Stimulated activated naive CD4-positive, alpha-beta T cell treated with Interleukin-2 at 50 U/mL for 16 hours (primary cell): ENCODE measurements at places on chromosomes 3 and 15.

DNA sequence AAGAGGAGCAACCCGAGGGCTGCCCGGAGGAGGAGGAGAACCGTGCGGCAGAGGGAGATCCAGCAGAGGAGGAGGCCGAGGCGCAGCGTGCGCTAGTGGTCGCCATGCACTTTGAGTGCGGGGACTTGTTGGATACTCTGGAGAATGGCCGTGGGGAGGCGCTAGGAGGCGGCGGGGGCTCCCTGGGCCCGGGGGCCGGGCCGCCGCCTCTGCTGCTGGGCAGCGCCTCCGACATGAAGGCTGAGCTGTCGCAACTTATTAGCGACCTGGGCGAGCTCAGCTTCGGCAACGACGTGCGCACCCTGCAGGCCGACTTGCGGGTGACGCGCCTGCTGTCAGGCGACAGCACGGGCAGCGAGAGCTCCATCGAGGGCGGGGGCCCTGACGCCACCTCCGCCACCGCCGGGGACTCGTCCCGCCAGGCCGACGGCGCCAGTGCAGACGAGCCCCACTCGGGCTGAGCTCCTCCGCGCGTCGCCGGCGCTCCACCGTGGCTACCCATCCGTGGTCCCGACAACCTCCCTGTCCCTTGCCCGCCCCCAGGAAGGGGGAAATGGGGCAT lies 2.0 kb downstream of the FAM43A start:
- DNase-seq = peak; percentile 69

GRCh38 chr3:170352936-170353335 lies 4.6 kb upstream of the SKIL start:
- DNase-seq = no peak

GRCh38 chr3:197168606-197169005 lies 129.8 kb downstream of the DLG1 start:
- DNase-seq = no peak

- no peak for DNase-seq
Observed at GRCh38 chr3:37465174-37465573, 290.8 kb upstream of the LRRFIP2 start.

GRCh38 chr15:87689716-87690115 lies 566.8 kb downstream of the NTRK3 start:
- DNase-seq = no peak

DNA sequence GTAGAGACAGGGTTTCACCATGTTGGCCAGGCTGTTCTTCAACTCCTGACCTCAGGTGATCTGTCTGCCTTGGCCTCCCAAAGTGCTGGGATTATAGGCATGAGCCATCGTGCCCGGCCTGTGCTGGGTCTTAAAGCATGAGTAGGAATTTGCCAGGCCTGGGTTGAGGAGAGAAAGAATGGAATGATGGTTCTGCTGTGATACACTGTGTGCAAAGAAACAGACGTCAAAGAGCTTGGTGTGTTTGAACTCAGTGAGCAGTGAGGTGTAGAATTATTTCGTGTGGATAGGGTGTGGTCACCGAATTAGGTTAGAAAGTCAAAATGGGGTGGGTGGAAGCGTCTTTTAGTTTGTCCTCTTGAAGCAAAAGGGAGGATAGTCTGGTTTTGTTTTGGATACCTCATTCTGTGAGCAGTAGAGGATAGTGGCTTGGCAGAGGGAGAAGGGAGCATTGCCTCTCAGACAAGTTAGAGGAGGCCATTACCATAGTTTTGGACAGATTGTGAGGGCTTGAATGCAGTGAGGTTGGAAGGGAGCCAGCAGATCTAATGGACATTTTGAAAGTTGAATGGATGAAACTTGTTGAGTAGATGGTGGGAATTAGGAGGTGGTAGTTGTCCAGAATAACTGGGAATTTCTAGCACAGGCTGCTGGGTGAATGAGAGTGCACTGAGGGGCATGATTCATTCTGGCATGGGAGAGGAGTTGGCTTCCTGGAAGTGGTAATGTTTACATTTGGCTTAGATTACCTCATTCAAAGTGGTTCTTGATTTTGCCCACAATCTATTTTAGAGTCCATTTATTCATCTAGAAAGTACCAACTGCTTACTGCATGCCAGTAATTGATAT lies 27.2 kb downstream of the AKAP13 start:
- DNase-seq = peak; percentile 27

- DNase-seq = no peak
Observed at GRCh38 chr3:168425936-168426595, 330.3 kb upstream of the GOLIM4 start.

DNA sequence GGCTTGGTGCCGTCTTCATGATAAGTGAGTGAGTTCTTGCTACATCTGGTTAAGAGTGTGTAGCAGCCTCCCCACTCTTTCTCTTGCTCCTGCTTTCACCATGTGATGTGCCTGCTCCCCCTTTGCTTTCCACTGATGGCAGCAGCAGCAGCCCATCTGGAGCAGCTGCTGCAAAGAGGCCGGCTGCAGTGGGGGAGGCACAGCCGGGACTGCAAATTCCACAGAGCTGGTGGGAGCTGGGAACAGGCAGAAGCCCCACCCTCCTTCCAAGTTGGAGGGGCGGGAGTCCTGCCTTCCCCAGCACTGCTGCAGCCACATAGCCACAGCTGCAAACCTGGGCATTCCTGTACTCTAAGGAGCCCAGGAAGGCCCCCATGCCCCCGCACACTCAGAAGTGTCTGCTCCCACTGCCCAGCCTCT lies 62.8 kb upstream of the IMPG2 start:
- no peak for DNase-seq

DNA sequence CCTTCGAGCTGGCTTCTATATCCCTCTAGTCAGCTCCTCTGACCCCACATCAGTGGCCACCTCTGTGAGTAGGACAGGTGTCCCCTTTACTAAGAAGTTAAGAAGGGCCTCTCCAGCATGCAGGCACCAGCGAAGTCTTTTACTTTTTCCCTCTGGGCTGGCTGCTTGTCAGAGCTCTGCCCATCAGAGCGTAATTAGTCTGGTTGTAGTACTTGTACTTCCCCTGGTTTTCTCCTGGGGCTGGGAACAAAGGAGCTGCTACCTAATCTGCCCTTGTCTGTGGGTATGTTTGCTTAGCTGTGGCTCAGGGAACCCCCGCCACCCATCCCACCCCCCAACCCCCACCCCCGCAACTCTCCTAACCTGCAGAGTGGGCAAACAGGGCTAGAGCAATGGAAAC lies 27.4 kb upstream of the ALPK3 start:
- DNase-seq = no peak

DNA sequence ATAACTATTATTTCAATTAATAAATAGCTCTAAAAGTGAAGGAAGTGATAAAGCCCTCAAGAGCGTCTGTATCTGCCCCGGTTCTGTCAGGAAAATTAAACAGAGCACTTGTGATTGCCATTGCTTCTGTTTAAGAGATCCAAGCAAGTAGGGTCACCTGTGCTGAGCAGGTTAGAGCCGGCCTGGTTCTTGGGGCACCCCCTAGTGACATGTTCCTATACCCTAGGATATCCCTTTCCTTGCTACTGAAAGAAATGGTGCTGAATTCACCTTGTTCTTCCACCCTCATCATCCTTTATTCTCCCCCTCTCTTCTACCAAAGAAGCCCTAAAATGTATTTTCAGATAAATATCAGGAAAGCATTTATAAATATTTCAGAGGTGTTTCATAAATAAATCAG lies 323.5 kb downstream of the RORA start:
- DNase-seq = peak; percentile 14

GRCh38 chr3:57154470-57155309 lies 10.5 kb downstream of the IL17RD start:
- DNase-seq = no peak

DNA sequence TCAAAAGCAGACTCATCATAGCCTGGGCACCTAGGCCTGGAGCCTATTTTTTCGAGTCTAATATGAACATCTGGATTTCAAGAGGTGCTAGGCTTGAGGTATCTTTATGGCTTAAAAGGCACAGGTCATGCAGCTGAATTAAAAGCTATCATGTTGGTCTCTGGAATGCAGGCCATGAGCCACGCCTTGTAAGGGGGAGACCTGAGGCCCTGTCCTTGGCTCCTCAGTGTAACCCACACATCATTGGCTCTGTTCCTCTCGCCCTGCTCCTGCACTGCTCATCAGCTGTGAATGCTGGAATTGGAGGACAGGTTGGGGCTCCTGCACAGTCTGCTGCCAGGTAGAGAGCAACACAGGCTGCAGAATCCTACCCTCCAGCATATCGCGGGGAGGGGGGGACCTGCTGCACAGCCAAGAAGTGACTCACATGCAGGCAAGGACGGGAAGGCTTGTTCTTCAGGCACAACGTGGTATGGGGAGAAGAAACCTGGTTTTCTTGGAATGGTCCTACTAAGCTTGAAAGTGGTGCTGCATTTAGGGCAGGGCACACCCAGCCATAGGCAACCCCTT lies 146.0 kb downstream of the CHST2 start:
- DNase-seq = no peak

DNA sequence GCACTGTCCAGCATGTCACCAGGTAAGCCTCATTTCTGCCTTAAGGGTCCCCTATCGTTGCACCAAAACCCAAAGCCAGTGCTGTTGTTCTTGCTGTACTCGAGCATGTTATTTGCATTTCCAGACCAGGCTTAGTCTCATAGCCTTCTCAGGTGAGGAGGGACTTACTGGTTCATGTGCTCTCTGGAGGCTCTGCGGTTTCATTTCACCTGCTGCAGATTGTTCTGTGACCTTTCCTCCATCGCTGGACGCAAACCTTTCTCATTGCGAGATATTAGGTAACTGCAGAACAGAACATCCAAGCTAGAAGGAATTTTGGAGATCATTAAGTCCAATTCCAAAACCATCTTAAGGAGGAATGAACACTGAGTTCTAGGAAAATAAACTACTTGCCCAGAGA lies 187.3 kb upstream of the BCL6 start:
- DNase-seq = no peak

GRCh38 chr3:10395671-10396070 lies 74.8 kb upstream of the SEC13 start:
- DNase-seq = no peak

DNA sequence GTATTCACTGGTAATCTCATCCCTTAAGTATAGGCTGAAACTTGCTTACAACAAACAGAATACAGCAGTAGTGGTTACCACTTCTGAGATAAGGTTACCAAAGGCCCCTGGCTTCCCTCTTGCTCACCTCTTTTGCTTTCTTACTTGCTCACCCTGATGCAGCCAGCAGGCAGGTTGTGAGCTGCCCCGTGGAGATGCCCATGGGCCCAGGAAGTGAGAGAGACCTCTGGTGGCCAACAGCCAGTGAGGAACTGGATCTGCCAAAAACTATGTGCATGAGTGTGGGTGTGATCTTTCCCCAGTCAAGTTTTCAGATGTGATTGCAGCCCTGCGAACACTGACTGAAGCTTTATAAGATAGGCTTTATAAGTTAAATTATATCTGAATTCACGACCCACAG lies 48.7 kb downstream of the NMNAT3 start:
- no peak for DNase-seq

DNA sequence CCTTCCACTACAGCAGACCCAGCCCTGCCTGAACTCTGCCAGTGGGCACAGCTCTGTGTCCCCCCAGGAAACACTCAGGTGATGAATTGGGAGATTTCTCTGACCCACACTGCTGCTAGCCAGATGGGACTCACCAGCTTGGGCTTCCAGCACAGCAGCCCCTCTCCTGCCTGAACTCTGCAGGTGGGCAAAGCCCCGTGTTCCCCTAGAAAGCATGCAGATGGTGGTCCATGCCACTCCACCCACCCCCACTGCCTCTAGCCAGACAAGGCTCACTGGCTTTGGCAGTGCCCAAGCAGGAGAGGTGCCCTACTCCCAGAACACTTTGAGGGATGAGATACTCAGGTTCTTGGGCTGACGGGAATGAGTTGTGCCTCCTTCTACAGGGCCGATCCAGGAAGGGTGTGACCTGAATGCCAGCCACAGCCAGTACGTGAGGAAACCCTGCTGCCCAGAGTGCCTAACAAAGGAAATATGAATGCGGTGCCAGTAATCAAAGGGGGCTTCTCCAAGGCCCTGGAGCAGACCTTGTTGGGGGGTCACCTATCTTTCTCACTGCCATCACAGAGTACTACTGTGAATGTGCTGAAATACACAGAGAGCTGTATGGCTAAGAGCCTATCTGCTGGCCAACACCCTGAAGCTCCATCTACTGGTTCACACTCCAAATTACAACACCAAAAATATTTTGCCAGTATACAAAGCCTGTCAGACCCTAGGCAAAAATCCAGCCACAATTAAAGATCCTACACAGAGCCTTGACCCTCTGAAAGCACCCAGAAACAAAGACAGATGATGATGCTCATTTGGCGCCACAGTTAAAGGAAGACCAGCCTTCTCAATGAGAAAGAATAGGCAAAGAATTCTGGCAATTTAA lies 61.9 kb downstream of the BTLA start:
- no peak for DNase-seq

- no peak for DNase-seq
Observed at GRCh38 chr15:50050986-50051743, 67.9 kb downstream of the ATP8B4 start.

DNA sequence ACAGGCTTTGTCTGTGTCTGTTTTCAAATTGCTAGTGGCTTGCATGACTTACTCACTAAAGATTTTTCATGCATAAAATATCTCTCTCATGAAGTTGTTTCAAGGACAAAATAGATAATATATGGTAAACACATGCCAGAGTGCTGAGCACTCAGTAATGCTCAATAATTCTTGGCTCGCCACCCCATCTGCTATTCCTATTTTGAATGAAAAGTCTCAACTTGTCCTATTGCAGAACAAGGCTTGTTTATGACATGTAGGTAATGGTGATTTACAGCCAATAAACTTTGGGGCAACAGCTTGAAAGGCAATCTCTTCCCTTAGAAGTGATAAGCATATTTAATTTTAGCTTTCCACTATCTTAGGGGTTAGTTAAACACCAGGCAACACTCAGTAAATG lies 789.0 kb upstream of the ROBO1 start:
- DNase-seq = no peak

DNA sequence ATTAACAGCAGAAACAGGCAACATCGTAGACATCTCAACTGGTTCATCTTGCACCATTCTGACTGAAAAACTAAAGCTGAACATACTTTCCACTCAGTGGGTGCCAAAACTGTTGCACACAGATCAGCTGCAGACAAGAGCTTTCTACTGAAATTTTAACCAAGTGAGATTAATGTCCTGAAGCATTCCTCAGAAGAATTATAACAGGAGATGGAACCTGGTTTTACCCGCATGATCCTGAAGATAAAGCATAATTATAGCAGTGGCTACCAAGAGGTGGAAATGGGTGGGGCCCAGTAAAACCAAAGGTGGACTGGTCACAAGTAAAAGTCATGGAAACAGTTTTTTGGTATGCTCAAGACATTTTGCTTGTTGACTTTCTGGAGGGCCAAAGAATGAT lies 858.8 kb downstream of the FHIT start:
- no peak for DNase-seq

- peak; percentile 12 for DNase-seq
Observed at GRCh38 chr3:151276687-151277042, 1.7 kb downstream of the P2RY14 start.

DNA sequence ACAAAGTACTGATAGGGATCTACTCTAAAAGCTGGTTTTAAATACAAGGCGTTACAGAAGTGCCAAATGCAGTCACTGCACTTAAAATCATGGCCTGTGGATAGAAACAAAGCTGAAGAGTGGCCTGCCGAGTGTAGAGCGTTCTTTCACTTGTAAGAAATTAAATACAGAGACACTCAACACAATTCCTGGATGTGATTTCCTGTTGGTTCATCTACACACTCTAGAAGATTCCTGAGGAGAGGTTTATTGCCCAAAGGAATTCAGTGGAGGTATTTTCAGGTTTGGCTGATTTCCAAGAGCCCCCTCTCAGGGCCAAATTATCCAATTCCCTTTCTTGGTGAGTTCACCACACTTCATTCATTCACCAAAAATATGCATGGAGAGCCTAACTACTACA lies 200.3 kb upstream of the IL12A start:
- no peak for DNase-seq
